ENCODE measurements at places on chromosomes 4 and X.

DNA sequence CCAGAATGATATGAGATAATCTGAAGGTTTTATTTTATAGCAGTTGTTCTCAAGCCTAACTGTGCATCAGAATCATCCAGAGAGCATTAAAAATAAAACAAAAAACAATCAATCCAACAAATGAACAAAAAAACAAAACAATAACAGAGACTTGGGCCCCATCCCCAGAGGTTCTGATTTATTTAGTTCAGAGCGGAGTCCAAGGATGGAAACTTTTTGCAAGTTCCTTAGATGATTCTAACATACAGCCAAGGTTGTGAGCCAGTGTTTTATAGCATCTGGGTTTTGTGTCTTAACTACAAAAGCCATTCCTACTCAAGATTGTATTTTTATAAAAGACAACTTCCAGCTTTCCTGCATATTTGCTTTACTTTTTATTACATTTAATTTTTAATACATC is 59.4 kb upstream of the GRPR start:
- DNase-seq: no peak

DNA sequence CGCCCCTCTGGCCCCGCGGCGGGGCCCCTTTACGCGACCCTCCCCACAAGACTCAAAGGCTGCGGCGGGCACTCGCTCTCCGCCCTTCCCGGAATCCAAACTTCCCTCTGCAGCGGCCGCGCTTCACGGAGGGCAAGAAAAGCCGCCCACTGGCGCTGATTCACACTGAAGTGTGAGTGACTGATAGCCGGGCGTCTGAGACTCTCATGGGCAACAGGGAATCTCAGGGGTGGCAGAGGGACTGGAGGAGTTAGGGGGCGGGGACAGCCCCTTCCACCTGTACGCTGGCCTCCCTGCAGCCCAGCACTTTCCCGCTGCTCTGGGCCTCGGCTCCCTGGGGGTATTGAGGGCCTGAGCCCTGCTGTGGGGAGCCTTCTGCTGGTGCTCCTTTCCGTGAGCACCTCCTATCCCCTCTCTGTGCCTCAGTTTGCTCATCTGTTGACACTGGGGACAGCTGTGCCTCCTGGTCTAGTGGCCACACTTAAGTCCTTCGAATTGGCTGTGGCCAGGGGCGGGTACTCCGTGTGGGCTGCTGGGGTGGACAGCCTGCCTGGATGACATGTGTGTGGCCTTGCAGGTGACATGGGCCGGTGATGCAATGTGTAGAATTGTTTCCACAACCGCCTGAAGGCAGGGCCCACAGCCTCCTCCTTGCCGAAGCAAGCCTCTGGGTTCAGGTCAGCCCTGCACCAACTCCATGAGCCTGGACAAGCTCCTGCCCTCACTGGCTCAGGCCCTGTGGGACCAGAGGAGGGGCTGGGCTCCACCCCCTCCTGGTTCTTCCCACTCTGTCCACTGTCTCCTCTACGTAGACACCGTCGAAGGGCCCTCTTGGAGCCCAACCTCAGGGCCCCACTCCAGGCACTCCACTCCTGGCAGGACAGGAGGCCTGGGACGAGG is 951 bp downstream of the SH3BP2 start:
- DNase-seq: no peak

DNA sequence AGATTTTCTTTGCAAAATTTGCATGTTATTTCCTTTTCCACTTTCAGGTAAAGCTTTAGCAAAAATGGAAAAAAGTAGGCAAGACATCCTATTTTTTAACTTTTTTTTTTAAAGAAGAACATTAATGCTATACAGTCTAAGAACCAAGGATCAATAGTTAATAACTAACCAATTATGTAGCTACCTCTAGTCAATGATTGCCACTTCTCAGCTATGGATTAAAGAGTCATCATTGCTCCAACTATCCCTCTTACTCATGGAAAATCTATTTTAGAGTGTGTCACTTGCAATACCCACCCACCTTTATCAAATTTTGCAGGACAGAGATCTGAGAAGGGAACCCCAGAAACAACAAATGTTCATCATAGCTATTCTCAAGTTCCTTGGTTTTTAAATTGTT is 223.1 kb downstream of the ANK2 start:
- no peak for DNase-seq

DNA sequence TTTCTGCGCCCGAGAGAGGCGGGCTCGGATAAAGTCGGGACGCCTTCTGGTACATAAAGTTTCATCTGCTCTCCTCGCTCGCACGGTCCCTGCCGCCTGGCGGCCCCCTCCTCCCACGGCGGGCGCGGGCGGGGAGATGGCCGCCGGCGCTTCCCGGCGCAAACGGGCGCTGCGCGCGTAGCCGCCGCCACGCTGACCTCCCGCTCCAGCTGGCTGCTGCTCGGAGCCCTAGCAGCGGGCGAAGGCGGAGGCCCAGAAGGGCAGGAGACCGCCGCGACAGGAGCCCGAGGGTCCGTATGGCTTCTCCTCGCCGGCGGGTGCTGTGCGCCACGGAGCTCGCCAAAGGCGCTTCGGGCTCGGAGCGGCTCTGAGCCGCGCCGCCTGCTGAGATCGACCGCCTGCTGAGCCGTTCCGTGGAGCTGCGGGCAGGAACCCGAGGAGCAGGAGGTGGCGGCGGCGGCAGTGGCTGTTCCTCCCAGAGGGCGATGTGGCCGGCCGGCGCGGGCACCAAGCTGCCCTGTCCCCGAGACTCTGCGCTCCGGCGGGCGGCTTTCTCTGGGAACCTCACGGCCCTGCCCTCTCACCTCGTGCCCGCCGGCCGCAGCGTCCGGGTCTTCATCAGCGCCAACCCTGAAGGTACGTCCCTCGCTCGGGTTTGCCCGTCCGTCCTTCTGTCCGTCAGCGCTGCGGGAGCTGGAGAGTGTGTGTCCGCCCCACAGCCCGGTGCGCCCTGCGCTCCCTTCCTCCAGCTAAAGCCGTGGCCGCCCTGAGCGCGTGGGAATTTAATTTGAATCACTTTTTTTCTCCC is at the start of gene NWD2:
TSS of gene NWD2 (plus strand) at position 161 of the 808 bp plus-strand sequence. CDS start at position 486, 325 bp downstream.
- DNase-seq: no peak

GRCh38 chr4:40309250-40309774 is 25.8 kb upstream of the CHRNA9 start:
- DNase-seq: no peak

DNA sequence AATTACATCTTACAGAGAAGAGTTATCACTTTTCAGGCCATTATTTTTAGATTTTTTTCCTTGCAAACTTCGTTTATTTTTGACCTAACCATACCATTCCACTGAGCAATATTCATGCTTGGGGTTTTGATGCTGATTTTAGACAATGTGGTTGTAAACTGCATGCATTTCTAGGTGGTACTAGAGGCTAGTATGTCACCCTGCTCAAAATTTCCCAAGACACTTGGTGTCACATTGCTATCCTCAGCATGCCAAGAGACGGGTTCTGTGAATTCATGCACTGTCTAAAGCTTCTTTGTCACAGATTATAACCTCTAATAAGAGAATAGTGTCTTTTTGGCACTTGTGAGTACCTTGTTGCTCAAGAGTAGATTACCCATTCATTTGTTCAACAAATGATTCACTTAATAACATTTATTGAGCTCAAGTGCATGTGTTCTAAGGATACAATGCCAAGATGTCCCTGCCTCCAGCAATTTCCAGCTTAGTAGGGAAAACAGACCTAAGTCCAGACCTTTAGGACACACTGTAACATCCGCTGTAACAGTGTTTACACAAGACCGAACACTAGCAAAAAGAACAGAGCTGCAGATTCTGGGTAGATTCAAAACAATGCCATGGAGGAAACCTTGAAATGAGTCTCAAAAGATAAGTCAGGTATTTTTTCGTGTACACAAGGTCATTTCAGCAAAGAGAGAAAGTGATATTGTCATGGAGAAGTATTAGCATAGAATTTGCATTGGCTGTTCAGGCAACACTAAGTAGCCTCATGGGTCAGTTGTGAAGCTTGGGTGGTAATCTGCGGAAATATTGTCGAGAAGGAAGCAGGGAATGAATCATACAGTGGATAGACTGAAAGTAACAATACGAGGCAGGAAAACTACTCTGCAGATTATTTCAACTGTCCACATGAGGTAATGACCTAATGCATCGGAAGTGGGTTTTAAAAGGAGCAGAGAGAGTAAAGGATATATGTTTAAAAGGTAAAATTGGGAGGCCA is 515.1 kb upstream of the ZFP42 start:
- DNase-seq: no peak

- DNase-seq: no peak
Observed at GRCh38 chrX:128664211-128664610, 612.0 kb upstream of the ACTRT1 start.

DNA sequence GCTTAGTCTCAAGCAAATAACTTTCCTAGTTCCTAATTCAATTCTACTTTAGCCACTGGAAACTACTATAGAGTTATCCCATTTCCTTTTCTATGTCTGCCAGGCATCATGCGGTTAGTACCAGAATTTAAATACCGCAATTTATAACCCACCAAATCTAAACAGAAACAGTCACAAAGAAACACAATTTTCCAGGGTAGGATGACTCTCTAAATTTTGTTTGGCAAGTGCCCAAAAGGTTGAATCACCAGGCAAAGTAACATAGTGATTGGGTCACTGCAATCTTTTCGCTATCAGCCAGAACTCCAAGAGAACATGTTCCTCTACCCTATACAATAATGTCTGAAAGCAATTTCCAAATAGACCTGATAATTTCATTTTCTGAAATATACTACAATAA is 240.2 kb upstream of the GRIA3 start:
- no peak for DNase-seq

DNA sequence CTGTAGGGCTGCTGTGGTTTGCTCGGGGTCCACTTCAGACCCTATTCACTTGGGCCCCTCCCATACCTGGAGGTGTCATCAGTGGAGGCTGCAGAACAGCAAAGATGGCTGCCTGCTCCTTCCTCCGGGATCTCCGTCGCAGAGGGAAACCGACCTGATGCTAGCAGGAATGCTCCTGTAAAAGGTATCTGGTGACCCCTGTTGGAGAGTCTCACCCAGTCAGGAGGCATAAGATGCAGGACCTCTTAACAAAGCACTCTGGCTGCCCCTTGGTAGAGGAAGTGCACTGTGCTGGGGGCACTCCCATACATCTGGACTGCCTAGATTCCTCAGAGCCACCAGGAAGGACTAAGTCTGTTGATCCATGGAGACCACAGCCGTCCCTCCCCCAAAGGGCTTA is 296.9 kb downstream of the GRID2 start:
- no peak for DNase-seq

GRCh38 chrX:152450076-152450475 is 1.0 kb downstream of the GABRA3 start:
- no peak for DNase-seq

DNA sequence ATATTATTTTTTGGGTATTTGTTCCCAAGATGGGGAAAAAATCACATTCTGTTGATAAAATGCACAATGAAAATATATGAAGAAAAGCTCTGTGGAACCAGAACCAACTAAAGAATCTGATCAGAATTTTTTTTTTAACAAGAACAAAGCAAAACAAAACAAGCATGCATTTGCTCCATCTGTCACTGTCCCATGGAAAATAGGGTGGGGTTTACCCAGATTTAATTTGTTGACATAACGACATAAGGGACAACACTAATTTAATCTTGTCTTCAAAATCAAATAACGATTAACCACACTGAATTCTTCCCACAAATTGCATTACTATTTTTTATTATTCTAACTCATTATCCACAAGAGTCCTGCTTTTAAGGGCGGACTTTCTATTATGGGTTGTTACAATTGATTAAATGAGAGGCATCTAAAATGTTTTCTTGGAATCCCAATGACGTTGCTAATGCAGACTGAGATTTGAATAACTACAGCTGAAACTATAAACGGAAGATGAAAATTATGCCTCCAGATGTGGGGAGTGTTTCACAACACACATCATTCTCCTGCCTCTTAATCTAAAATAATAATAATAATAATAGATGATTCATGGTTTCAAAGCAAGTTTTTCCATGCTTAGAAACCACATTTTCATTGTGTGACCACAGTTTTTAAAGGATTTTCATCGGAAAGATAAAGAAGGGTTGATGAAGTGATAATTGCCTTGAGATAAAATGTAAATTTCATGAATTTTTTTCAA is 307.0 kb upstream of the CPEB2 start:
- DNase-seq: no peak

DNA sequence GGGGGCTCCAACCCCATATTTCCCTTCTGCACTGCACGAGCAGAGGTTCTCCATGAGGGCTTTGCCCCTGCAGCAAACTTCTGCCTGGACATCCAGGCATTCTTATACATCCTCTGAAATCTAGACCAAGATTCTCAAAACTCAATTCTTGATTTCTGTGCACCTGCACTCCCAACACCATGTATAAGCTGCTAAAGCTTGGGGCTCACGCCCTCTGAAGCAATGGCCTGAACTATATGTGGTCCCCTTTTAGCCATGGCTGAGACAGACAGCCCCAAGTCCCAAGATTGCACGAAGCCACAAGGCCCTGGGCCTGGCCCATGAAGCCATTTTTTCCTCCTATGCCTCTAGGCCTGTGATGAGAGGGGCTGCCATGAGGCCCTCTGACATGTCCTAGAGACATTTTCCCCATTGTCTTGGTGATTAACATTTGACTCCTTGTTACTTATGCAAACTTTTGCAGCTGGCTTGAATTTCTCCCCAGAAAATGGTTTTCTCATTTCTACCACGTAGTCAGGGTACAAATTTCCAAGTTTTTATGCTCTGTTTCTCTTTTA is 468.0 kb upstream of the SLIT2 start:
- no peak for DNase-seq

DNA sequence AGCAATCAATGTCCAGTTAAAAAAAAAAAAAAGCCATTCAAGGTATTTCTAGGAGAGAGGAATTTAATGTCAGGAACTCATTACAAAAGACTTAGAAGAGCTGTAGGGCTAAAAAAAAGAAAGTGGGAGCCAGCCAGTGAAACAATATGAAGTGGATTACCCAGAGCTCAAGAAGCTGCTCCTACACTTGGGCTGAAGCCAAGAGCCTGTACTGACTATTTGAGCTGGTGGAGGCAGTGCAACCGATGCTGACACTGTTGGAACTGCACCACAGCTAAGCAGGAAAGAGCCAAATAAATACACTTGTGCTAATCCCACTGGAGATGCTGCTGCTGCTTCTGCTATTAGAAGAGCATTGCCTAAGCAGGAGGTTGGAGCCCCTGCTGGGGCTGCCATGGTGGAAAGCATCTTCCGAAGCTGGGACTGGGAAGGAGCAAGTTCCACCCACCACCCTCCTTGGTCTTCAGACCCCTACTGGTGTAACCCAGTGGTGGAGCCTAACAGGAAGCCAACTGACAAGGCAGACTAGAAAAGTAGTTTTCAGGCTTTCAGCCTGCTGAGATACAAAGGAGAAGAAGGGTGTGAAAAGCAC is 65.4 kb downstream of the CXXC4 start:
- DNase-seq: no peak

DNA sequence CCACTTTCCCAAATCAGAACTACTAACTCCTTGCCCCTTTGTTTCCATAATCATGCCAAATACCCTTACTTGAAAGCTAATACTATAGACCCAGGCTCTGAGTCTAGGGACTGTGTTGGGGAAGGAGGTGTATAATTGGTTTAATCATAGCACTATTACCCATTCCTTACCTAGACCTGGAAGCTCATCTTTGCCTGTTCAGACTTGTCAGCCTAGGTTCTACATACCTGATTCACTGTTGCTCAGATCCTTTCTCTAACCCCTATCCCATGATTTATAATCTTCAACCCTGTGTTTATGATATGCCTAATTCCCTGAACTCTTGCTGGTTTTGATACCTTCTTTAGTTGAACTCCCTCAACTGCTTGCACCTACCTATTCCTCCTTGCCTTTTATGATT is 123.1 kb upstream of the GRIA3 start:
- no peak for DNase-seq

GRCh38 chr4:102759831-102760644 is 730 bp downstream of the MANBA start:
- DNase-seq: no peak

GRCh38 chr4:169047956-169048355 is 37.9 kb upstream of the CBR4 start:
- no peak for DNase-seq
